ENCODE measurements at places on chromosomes 3 and 15. TPM values are rescaled to one million over a fixed set of nuclear protein-coding genes. Genes with fewer than 3 reads are reported as not detected.

The DLEC1 gene
- 0.17 TPM for total RNA-seq

The UCN2 gene
- not detected for total RNA-seq

The ARHGEF26 gene
- total RNA-seq: 0.25 TPM

GRCh38 chr3:100697172-100697571, 12.1 kb upstream of the TFG start:
- no peak for DNase-seq

The C2CD4B gene
- 0.20 TPM for total RNA-seq

The ACOX2 gene
- total RNA-seq: not detected

DNA sequence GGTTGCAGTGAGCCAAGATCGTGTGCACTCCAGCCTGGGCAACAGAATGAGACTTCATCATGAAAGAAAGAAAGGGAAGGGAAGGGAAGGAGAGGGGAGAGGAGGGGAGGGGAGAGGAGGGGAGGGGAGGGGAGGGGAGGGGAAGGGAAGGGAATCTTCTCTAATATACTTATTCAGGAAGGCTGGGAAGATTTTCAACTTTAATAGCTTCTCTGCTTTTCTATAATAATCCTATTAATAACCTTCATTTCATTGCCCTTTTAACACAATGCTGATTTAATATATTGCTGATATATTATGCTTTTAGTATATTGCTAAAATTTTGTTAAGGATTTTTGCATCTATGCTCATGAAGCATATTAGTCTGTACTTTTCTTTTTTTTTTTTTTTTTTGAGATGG, 23.4 kb upstream of the RNF7 start:
- no peak for DNase-seq

All from activated naive CD4-positive, alpha-beta T cell treated with anti-CD3 and anti-CD28 coated beads for 36 hours (primary cell).